ENCODE measurements at places on chromosomes 12 and 14.

GRCh38 chr14:104707608-104708595 is 16.1 kb upstream of the ADSS1 start:
- no peak for DNase-seq

DNA sequence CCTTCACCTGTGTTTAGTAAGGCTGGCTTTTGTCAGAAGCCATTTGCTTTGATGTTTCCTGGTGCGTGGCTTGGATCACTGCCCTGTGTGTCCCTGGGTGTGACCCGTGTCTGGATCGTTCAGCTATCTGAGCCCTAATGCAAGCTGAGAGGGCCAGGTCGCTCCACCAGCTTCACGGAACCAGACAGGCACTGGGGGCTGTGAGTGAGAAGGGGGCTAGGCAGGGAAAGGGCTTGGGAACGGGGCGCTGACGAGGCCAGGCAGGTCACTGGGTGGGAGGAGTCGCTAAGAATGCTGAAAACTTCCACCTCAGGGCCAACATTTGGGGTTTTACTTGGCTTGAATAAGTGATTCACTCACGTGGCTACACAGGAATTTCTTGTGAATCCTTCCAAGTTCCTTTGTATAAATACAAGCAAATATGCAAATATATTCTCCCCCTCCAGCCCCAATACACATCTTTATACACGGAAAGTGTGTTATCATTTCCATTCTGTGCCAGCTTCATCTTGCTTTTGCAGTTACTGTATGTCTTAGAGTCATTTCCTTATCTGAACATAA is 24.2 kb upstream of the MMP17 start:
- DNase-seq = no peak

DNA sequence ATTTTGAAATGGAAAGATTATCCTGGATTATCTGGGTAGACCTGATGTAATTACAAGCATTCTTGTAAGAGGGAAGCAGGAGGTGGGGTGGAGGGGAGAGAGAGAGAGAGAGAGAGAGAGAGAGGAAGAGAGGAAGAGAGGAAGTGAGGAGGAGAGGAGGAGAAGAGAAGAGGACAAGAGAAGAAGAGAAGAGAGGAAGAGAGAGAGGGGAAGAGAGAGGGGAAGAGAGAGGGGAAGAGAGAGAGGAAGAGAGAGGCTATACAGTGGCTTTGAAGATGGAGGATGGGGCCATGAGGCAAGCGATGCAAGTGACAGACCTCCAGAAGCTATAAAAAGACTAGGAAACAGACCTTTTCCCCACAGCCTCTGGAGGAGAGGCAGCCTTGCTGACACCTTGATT is 13.7 kb upstream of the CHST11 start:
- DNase-seq = no peak

- DNase-seq = no peak
Measured at GRCh38 chr12:120257041-120257821, 8.3 kb downstream of the PXN start.

DNA sequence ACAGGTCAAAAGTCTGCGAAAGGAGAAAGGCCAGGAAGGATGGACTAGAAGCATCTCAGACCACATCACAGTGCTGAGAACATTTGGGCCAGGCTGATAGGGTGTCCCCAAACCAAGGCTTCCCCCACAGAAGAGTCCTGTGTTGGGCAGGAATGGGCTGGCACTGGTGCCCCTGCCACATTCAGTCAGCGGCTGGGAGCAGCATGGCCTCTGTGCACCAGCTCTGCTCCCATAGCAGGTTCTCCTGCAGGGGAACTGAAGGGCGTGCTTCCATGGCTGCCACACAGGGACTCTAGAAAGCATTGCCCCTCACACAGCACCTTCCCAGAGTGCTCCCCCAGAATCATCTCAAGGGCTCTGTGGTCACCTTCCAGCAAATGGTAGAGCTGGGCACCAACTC is 17.5 kb downstream of the EVL start:
- DNase-seq = no peak

GRCh38 chr12:121581686-121582429 is 1.0 kb upstream of the KDM2B start:
- DNase-seq = no peak

- DNase-seq = no peak
Measured at GRCh38 chr12:130482448-130482847, 144.8 kb downstream of the PIWIL1 start.

GRCh38 chr14:20855652-20856291 is 35.4 kb upstream of the RNASE3 start:
- DNase-seq = no peak

- DNase-seq = no peak
Measured at GRCh38 chr12:92973614-92974013, 44.5 kb upstream of the EEA1 start.

DNA sequence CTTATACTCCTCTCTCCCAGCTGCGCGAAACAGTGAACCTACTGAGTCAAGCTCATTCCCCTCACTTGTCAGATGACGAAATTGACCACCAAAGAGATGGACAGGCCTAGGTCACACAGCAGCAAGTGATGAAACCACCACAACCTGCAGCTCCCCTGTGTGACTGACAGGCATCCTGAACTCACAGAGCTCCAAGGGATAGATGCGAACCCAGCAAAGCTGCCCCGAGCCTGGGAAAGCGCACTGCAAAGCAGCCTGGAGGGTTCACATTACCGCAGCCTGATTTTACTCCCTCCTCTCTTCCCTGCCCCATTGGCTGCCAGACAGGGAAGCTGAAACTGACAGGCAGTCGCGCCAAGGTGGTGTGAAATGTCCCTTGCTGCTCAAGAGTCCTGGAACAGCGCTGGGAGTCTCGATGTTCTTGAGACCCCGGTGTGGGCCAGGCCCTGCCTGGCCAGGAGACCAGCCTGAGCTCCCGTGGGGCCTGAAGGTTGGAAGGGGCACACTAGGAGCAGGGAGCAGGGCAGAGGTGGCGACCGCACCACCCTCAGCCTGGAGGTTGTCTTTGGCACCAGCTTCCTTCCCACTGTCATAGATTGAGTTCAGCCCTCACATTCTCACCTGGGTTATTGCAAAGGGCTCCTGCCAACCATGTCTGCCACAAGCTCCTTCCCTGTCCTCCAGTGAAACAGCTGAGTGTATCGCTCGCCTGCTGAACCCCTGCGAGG is 36.3 kb downstream of the SNRNP35 start:
- DNase-seq = no peak

GRCh38 chr12:79001404-79001803 is 136.8 kb downstream of the SYT1 start:
- no peak for DNase-seq

DNA sequence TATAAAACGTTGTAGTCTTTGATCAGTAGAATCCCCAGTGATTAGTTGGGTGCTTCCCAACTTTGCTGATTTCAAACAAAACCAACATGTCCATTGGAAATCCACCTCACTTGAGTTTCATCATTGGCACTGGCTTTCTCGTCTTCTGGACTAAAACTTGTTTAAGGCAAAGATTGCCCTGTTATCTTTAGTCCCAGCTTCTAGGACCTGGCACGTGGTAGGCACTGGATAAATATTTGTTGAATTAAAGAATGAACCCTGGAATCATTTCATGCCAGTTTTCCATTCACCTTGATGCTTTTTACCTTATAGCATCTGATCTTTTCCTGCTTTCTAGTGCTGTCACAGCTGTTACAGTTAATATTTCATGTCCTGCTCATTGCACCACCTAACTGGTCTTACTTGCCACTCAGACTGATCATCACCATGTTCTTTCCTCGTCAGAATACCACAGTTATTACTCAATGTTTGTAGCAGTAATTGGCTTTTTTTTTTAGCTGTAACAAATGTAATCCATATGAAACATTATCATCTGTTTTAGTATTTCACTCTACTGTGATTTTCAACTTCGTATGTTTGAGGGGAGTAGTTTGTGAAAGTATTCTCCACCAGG is 7.3 kb upstream of the C12orf50 start:
- no peak for DNase-seq

DNA sequence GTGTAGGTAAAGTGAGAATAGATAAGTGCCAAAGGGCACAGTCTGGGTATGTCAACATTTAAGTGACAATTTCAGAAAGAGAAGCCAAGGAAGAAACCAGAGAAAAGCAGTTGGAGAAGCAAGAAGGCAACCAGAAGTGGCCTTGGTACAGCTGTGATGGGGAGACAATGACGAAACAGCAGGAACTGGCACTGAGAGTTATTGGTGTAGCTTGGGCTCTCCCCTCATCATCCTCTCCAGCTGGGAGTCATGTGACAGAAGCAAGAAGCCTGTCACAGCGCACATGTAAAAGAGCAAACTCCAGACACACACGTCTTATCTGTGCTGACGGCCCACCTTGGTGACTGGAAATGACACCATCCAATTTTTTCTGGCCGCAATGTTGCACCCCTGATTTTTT is 203.3 kb upstream of the NUDT4 start:
- no peak for DNase-seq

- no peak for DNase-seq
Measured at GRCh38 chr12:15996254-15996653, 85.1 kb downstream of the DERA start.

- DNase-seq = no peak
Measured at GRCh38 chr12:124578445-124578844, 11.0 kb upstream of the NCOR2 start.

DNA sequence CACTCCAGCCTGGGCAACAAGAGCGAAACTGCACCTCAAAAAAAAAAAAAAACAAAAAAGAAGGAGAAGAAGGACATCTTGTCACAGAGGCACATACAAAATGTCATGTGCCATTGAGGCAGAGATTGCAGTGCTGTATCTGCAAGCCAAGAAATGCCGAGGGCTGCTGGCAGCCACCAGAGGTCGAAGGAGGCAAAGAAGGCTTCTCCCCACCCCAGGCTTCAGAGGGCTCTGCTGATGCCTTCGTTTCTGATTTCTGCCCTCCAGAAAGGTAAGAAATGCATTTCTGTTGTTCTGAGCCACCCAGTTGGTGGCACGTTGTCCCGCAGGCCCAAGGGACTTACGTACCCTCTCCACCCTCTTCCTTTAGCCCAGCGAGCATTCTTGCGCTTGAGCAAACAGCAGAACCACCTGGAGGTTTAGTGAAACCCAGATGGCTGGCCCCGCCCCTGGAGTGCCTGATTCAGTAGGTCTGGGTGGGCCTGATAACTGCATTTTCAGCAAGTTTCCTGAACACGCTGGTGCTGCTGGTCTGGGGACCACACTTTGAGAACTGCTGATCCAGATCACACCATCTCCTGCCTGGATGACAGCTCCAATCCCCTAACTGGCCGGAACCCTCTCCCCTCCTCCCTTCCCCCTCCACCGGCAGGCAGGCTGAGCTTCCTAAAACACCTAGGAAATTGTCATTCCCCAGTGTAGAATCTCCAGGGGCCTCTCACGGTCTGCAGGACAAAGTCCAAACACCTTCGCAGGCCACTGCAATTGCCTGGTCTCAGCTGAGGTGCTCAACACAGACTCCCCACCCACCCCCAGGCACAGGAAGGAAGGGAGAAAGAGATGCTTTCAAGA is 21.1 kb upstream of the SCARB1 start:
- DNase-seq = no peak

GRCh38 chr12:105944628-105945027 is 194.1 kb downstream of the NUAK1 start:
- no peak for DNase-seq

GRCh38 chr12:101855364-101855884 is 22.0 kb upstream of the DRAM1 start:
- no peak for DNase-seq

- DNase-seq = no peak
Measured at GRCh38 chr12:82966001-82966559, 279.4 kb downstream of the TMTC2 start.

DNA sequence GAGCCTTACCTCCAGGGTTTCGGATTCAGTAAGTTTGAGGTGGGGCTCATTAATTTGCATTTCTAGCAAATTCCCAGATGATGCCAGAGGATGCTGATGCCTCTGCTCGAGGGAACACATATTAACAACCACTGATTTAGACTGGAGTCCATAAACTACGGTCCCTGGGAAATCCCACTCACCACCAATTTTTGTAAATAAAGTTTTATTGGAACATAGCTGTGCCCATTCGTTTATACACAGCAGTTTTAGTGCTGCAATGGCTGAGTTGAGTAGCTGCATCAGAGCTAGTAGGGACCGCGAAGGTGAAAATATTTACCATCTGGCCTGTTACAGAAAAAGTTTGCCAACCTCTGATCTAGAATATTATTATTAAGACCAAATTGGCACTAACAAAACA is 73.8 kb downstream of the DNAI7 start:
- DNase-seq = no peak

GRCh38 chr14:54902521-54903420 is at the start of gene GCH1:
TSS of gene GCH1 (minus strand) at chr14:54902826. CDS start at chr14:54902663, 163 bp downstream.
- DNase-seq = peak; percentile 41

DNA sequence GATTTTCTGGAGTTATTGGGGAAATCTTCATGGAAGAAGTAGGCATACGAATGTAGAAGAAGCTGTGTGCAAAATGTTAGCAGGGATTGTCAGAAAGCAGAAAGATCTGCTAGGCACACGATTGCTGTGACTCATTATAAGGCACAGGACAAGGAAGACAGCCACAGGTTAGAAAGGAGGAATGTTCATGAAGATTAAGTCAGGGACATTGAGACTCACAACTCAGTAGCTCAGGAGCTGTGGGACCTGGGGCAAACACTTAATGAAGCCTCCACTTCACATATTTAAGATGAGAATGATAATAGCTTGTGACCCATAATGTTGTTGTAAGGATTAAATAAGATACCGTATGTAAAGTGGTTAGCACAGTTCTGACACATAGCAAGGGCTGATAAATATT is 26.6 kb upstream of the RTRAF start:
- no peak for DNase-seq

GRCh38 chr12:80504389-80505163 is 60.5 kb downstream of the PTPRQ start:
- no peak for DNase-seq

DNA sequence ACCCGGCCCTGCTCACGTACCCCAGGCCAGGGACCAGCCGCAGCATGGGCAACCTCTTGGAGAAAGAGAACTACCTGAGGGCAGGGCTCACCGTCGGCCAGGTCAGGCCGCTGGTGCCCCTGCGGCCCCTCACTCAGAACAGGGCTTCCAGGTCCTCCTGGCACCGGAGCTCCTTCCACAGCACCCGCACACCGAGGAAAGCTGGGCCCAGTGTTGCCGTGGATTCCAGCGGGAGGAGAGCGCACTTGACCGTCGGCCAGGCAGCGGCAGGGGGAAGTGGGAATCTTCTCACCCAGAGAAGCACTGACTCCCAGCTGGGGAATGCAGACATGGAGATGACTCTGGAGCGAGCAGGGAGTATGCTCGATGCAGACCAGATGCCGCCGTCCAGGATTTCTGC is 7.9 kb upstream of the VAMP1 start:
- no peak for DNase-seq

- no peak for DNase-seq
Measured at GRCh38 chr12:122963941-122964265, 2.4 kb downstream of the ABCB9 start.
